ENCODE measurements at places on chromosomes 11 and 22.
A peak's percentile ranks its signal among the peaks of the same experiment; 100 is the strongest.

DNA sequence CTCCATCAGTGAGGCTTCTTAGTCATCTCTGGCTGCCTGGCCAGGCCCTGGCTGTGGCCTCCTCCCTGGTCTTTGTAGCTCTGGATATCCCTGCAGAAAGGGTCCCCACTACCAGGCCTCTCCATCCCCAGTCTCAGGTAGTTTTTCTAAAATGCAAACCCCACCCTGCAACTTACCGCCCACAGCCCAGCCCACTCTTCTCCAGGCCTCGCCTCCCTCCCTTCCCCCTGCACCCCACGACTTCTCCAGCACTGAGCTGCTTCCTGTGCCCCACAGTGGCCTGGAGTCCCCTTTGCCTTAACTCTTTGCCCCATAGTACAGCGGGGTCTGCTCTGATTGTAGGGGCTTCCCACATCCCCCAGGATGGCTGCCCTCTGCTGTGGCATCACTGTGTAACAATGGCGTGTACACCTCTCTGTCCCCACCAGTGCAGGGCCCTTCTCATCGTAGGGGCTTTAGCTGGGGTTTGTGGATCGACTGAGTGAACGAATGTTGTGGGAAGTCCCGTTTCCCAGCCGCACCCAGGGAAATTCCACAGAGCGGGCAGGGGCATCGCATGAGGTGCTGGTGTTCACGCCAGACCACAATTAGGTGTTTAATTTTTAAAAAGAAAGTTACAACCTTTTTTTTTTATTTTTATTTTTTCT, 111.6 kb downstream of the BCR start:
- DNase-seq: no peak

GRCh38 chr22:50319503-50319951, 7.3 kb downstream of the DENND6B start:
- no peak for DNase-seq

GRCh38 chr22:40033586-40034380, 39.0 kb downstream of the FAM83F start:
- no peak for DNase-seq

DNA sequence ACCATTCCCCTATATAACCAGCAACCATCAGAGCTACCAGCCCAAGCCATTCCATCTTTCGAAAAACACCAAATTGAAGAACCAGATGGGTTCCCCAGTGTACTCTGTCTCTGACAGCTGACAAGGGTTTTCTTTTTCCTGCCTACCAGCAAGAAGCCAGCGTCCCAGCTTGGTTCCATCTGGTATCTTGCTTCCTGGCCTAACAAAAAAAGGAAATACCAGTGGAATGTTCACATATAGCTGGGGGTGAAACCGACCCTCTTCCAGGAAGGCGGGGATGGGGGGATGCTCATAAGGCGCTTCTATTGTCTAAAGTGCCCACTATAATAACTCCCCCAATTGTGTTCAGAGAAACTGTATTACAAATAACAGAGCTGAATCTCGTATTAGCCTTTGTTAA, 172.3 kb downstream of the LDLRAD3 start:
- DNase-seq: no peak

GRCh38 chr11:92002568-92002967, 222.1 kb upstream of the FAT3 start:
- no peak for DNase-seq

DNA sequence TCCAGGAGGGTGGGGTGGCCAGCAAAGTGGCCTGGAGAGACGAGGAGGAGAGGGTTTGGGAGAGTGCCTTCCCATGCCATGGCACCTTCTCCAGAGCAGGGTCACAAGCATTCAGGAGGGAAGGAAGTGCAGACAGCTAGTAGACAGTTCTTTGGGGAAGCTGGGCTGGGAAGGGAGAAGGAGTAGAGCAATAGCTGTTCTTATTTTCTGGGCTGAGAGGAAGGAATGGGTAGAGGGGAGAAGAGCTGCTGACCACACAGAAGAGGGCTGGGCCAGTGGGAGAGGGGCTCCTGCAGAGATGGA, 14.8 kb upstream of the PICK1 start:
- no peak for DNase-seq

DNA sequence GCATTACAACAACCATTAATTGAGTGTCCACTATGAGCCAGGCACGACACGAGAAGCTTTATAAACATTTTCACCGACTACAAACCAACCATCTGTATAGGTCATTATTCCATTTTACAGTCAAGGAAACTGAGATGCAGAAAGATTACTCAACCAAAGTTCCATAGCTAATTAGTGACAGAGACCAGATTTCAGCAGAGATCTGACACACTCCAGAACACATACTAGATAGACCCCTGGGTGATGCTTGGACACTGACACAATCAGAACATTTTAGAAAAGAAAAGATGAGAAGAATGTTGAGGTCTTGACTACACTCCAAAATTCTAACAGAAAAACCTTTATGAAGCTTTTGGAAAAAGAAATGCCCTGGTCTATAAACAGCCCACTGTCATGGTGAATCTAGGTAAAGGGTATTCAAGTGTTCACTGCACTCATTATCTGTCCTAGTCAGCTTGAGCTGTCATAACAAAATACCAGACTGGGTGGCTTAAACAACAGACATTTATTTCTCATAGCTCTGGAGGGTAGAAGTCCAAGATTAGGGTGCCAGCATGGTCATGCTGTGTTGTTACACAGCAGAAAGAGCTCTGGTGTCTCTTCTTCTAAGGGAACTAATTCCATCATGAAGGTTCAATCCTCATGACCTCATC, 89.0 kb downstream of the RELT start:
- DNase-seq: peak; percentile 64

GRCh38 chr11:93032580-93032979, 63.1 kb downstream of the MTNR1B start:
- DNase-seq: no peak

GRCh38 chr22:26588729-26589366, 1.1 kb downstream of the TPST2 start:
- DNase-seq: no peak

- no peak for DNase-seq
These were observed 17.7 kb downstream of the PHLDB1 start for GRCh38 chr11:118625036-118625690.

GRCh38 chr11:110367571-110367970, 62.2 kb upstream of the FDX1 start:
- peak; percentile 47 for DNase-seq

GRCh38 chr22:50576070-50576469, 2.2 kb downstream of the CPT1B start:
- DNase-seq: peak; percentile 9

- no peak for DNase-seq
These were observed 10.5 kb downstream of the RPL27A start for GRCh38 chr11:8693010-8693551.

- no peak for DNase-seq
These were observed 26.5 kb upstream of the SESN3 start for GRCh38 chr11:95257456-95257971.

GRCh38 chr11:102575012-102575411, 44.5 kb upstream of the MMP7 start:
- no peak for DNase-seq

DNA sequence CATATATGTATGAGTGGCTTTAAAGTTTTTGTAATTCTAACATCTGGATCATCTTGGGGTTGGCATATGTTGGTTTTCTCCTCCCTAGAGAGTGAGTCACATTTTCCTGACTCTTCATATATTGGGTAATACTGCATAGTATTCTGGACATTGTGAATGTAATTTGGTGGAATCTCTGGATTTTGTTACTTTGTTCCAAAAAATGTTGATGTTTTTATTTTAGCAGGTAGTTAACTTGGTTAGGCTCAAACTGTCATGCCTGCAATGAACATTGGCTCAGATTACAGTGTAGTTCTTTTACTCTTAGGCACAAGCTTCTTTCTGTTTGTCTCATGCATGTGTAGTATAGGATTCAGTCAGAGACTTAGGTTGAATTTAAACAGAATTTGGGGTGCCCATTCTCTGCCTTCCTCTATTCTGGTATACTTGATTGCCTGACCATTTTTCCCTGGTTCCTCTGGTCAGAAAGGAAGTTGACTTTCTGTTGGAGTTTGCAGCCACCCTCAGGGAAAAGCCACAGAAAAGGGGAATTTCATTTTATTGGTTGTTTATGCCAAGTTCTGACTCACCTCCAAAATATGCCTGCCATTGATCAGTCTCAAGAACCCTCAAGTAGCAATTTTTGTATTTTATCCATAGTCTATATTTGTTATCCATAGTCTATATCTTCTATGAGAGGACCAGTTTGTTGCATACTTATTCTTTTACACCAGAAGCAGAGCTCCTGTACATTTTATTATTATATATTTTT, 151.7 kb downstream of the UVRAG start:
- DNase-seq: peak; percentile 94

DNA sequence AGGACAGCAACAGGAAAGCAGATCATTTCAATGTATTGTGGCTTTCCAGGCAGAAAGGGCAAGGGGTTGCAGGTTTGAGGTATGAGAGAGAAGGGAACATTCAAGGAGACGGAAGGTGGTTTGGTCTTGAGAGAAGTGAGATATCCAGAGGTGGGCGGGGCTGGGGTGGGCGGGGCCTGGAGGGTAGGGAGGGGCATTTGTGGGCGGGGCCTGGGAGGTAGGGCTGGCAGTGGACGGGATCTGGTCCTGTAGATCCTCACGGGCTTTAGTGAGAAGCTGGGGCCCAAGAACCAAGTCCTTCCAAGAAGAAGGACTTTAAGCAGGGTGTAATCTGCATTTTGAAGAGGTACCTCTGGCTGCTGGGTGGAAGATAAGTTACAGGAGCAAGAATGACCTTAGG, 199.2 kb downstream of the MN1 start:
- no peak for DNase-seq

- DNase-seq: no peak
These were observed 38.4 kb downstream of the ANO1 start for GRCh38 chr11:70116386-70117065.

- DNase-seq: no peak
These were observed 509.9 kb downstream of the NTM start for GRCh38 chr11:131880316-131880715.

- no peak for DNase-seq
These were observed 136.0 kb downstream of the CACNA1I start for GRCh38 chr22:39706376-39707140.

DNA sequence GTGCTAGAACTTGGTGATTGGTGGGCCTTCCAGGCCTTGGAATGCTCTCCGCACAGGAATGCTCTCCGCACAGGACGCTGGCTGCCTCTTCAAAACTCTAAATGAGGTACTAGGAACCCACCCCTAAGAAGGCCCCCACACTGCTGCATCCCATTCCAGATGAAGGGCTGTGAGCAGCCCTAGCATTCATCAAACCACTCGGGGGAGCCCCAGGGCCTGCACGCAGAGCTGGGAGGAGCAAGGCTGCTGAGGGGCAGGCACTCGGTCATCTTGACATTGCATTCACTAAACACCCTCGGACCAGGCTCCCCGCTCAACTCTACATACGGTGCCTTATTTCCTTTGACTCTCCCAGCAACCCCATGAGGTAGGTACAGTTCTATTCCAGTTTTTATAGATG, 49.2 kb upstream of the EMID1 start:
- DNase-seq: no peak

- DNase-seq: no peak
These were observed 75.2 kb downstream of the CABIN1 start for GRCh38 chr22:24086310-24086709.

- peak; percentile 28 for DNase-seq
These were observed 1.3 kb upstream of the ZFTA start for GRCh38 chr11:63769714-63770455.

DNA sequence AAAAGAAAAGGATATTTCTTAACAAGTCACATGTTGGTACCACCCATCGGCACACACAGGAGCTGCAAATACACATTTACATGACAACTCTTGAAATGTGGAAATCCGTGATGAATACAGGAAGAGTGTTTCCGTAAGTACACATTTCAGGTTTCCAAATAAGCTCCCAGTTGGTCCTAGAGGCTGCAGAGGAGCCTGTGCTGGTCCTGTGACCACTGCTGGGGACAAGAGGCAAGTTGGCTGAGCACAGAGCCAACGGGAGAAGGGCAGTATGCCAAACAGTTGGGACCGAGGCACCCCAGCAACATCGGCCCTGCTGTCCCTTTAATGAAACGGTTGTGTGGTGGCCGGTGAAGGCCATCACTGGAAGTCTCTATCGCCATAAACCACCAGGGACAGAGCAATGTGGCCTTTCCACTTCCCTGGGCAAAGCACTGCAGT, 38.5 kb upstream of the ARFGAP3 start:
- no peak for DNase-seq
